ENCODE measurements at places on chromosomes 5 and 9. TPM values are rescaled to one million over a fixed set of nuclear protein-coding genes. Genes with fewer than 3 reads are reported as not detected.
A peak's percentile ranks its signal among the peaks of the same experiment; 100 is the strongest.

DNA sequence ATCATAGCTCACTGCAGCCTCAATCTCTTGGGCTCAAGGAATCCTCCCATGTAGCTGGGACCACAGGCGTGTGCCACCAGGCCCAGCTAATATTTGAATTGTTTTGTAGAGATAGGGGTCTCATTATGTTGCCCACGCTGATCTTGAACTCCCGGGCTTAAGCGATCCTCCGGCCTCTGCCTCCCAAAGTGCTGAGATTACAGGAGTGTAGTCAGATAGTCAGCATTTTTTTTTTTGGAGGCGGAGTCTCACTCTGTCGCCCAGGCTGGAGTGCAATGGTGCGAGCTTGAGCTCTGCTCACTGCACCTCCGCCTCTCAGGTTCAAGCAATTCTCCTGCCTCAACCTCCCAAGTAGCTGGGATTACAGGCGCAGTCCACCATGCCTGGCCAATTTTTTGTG lies 1.6 kb upstream of the SAR1B start:
- DNase-seq: no peak

DNA sequence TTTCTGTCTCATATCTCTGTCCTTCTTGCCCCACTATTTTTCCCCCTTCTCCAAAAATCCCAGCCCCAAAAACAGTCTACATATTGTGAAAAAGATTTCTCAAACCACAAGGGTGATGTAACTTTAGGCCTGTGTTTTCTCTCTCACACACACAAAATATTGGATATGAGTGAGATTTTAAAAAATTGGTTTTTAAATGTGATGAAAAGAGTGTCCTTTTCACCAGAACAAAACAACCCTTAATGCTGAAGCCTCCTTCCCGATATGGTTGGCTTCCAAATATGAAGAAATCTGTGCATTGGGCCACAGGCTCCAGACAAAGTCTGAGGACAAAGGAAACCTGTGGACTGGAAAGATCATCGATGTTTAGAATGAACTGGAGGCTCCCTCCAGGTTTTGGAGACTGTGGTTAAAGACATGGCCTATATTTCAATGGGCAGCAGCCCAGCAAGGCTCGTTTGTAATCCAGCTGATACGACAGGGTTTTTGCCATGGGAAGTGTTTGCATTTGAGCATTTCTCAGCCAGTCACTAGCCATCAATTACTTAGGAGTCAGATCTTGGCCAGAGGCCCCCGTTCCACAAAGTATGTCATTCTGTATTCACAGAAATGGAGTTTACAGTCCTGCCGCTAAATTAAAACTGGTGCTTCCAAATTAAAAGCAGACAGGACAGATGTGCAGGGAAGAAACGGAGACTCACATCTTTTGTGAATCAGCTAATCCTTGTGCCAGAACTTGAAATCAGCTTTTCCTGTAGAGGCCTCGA lies 546.3 kb downstream of the EBF1 start:
- DNase-seq: peak; percentile 12

DNA sequence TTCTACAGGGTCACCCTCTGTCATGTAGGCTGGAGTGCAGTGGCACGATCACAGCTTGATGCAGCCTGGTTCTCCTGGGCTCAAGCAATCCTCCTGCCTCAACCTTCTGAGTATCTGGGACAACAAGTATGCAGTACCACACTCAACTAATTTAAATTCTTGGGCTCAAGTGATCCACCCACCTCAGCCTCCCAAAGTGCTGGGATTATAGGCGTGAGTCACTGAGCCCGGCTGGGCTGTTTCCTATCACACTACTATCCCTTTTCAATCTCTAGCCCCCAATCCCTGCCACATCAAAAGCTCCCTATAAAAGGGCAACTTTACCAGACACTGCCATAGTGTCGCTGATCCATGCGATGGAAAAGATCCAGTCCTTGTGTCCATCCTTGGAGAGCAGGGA lies 20.4 kb downstream of the DCAF12 start:
- DNase-seq: no peak

GRCh38 chr9:136880651-136881050 lies 5.7 kb upstream of the TRAF2 start:
- no peak for DNase-seq

DNA sequence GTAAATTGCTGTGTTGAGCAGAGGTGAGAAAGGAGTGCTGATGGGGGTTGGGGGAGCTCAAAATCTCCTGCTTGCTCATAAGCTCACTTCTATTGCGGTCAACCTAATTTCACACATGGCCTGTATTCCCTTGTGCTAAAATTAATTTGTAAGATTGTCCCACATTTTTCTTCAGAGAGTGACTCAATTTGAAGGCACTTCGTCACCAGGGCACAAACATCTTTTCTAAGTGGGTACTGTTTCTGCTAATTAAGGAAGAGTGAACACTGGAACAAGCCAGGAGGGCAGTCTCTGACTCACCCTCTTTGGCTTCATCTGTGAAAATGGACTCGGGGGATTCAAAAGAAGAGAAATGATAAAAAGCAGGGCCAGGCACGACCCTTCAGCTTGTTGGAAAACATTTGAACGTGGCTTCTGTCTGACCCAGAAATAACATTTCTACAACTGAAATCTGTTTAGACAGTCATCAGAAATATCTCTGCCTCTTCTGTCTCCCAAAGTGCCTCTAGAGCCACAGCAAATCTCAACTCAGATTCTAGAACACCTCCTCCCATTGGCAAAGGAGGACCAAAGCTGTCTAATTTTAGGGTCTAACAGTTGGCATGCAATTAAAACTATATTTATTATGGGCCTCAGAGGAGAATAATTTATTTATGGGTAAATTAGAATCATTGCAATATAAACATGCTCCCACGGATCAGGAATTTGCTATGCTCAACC lies 49.8 kb downstream of the FEM1C start:
- DNase-seq: no peak

GRCh38 chr5:135135530-135136226 lies 101.7 kb upstream of the PITX1 start:
- no peak for DNase-seq

The ANXA2R gene
- total RNA-seq: 5.2 TPM

GRCh38 chr9:131567910-131568309 lies 22.6 kb downstream of the PRRT1B start:
- no peak for DNase-seq

DNA sequence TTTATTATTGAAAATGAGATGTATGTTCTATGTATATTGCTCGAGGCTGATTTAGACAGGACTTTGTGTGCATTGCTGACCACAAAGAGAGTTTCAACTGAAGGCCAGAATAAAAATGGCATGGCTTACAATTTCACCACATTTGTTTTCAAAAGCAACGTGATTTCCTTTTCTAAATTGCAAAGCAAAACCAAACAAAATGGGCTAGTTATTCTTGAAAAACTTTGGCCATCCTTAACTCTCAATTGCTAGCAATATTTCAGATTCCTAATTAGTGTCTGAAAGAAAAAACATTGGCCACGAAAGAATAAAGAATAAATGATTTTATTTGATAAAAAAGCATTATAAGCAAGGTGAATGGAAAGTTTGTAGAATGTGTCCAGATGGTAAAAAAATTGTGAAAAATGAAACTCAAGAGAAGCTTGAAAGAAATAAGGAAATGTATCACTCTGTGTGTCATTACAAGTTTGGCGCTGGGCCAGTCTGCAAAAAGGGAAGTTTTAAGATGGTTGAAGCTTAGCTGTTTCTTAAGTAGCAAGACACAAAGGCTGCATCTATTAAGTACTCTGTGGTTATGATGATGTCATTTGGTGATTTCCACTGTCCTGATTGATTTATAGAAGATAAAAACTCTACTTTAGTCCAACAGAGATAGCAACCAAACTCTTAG lies 89.2 kb upstream of the PRLR start:
- peak; percentile 56 for DNase-seq

- DNase-seq: peak; percentile 53
Observed at GRCh38 chr9:114805670-114806525, at the start of gene TNFSF15. Gene TNFSF15, minus strand, starts transcription at chr9:114806039. Its CDS starts 27 bp downstream, at chr9:114806012.

DNA sequence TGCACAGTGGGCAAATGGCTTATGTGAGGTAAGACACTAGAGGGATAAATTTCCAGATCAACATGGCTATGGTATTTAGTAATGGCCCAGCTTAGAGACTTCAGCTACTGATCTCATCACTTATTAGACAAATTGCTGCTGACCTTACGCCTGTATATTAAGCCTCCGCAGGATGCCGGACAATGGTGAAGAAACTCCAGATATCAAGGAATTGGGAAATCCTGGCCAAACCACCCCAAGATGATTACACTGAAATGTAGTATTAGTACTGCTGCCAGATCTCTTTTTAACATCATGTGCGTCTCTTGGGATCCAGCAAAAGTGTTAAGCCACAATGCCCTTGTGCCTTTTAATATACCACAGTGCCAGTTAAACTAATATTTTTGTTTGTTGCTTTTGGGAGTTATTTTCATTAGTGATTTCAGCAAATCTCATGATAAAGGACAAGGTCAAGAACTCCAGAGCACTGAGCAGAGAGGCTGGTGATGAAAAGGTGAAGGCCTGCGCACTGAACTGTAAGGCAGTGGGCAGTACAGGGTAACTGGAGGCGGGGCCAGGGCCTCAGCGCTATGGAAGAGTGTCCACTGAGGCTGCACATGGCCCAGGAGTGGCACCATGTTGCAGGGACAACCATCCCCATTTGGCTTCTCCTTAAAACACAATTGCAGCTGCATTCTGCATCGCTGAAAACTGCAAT lies 32.5 kb downstream of the TSTD2 start:
- DNase-seq: no peak

GRCh38 chr9:78239506-78239905 lies 3.6 kb downstream of the CEP78 start:
- DNase-seq: no peak

DNA sequence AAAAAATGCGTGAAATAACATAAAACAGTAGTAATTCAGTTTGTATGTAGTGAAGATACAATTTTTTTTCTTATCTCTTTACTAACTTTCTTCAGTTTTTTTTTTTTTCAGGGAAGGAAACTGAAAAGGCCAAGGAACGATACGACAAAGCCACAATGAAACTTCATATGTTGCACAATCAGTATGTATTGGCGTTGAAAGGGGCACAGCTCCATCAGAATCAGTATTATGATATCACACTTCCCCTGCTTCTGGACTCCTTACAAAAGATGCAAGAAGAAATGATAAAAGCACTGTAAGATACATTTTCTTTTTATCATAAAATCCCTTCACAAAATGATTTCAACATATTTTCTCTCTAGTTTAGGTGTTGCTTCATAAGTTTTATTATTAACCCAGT lies 120.0 kb downstream of the FER start:
- no peak for DNase-seq

DNA sequence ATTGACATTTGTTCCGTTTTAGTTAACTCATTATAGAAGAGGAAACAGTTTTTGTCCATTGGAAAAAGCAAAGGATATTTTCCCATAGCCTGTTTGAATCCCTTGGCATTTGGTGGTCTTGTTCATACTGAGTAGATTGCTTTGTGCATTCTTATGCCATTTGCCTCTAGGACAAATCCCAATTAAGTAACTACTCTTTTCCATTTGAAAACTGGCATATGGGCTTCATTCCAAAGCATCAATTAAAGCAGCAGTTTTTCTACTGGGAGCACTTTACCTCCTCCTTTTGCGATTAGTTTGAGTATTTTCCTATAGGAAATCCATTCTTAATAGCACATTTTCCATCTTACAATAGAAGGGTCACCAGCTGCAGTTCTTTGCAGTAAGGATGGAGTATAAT lies 31.2 kb downstream of the GPR21 start:
- no peak for DNase-seq

The PCDHGA10 gene
- total RNA-seq: 12.9 TPM

The TTC16 gene
- 4.0 TPM for total RNA-seq

DNA sequence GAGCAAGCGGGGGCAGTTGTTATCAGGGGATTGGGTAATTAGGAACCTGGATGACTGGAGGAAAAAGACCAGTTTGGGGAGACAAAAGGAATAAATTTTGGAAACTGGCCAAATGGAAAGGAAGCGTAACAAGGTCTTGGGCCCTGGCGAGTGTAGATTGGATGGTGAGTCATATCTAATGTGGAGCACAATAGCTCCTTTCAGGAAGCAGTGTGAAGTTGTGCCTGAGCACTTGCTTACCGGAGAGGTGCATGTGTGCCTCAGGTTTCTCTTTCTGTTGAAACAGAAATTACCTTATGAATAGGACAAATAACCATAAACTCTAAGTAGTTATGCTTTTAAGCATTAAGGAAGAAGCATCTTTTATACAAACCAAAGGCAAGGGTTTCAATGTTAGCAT lies 176.4 kb downstream of the KIF4B start:
- peak; percentile 9 for DNase-seq

DNA sequence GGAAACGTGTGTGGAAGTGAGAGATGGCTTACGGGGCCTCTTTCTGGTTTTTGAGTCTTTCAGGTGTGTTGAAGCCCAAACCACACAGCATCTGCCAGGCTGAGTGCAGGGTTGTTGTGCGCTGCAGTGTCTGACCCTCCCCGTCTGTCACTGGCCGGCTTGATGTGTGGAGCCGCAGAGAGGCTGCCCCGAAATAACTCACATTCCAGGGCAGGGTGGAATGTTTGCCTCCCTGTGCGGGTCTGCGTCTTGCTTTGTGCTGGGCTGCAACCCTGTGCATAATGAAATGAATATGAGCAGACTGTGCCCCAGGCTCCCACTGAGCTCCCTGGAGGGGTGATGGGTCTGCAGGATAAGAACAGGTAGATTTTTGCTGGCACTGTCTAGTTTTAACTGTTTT lies 9.9 kb upstream of the PLEKHG4B start:
- DNase-seq: peak; percentile 48

GRCh38 chr9:26779062-26779461 lies 113.5 kb downstream of the CAAP1 start:
- DNase-seq: no peak

DNA sequence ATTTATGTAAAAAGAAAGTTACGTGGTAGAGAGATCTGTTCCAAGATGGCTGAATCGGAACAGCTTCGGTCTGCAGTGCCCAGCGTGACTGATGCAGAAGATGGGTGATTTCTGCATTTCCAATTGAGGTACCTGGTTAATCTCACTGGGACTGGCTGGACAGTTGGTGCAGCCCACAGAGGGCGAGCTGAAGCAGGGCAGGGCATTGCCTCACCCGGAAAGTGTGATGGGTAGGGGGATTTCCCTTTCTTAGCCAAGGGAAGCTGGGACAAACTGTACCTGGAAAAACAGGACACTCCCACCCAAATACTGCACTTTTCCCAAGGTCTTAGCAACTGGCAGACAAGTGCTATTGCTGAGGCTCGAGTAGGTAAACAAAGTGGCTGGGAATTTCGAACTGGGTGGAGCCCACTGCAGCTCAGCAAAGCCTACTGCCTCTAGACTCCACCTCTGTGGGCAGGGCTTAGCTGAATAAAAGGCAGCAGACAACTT lies 13.1 kb upstream of the HSD17B4 start:
- DNase-seq: no peak

The LHX3 gene
- total RNA-seq: not detected

The MGAT4B gene
- total RNA-seq: 154 TPM

The ZBED3 gene
- total RNA-seq: 17.1 TPM

GRCh38 chr5:42531611-42532010 lies 108.4 kb downstream of the GHR start:
- DNase-seq: no peak

Measured in lung (tissue), 17 donors.